Activated CD4-positive, alpha-beta T cell treated with anti-CD3 and anti-CD28 coated beads, Interleukin-2, amount 50 U/mL, for 1 hour (primary cell): ENCODE measurements at places on chromosomes 6 and 20.

DNA sequence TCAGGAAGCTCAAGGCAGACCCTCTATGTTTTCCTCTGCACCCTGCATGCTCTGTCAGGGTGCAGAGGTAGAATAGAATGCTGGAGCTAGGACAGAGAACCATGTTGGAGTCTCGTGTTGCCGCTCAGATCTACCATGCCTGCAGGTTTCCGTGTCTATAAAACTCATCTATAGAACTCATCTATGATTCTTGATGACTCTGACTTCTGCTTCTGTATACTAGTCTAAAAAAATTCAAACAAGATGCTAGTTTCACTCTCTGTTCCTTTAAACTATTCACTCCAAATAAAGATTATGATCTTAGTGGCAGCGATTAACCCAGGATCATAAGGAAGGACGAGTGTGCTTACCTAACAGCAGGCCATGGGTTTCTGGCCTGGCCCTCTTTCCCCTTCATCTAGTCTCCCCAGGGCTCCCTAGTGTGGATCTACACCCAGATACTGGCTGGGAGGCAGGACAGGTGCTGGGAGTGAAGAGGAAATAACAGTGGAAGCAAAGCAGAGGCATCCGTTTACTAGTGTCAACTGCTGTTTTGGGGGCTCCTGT is 162.7 kb upstream of the SUPT3H start:
- DNase-seq: no peak

DNA sequence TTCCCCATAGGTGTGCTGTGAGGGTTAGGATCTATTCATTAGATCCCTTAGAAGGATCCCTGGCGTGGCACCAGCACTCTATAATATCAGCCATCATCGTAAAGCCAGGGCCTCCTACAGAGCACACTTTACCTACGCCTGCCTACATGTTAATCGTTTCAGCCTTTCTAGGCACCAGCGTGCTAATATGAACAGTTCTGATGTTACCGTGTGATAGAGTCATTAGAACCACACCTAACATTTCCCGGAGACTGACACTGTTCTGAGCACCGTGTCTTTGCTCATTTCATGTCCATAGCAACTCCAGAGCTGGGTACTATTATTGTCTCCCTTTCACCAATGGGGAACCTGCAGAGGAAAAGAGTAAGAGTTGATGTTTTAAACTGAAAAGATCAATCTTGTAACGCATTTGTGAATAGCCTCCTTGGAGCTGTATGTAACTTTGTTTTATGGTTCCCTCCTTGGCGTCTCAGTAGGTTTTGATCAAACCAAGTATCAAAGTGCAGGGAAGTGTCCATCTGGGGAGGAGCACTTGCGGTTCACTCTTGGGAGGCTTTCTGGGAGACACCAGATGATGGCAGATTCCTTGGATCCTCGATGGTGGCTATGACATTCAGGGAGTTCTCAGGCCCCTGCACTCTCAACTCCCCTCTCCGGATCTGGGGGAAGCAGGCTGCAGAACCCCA is 73.8 kb upstream of the KCNG1 start:
- no peak for DNase-seq

- no peak for DNase-seq
These were observed 552.0 kb downstream of the C6orf118 start for GRCh38 chr6:164757451-164757850.

- peak; percentile 86 for DNase-seq
These were observed 52.0 kb downstream of the RPP21 start for GRCh38 chr6:30396833-30397479.

GRCh38 chr6:7933794-7934193 is 23.2 kb upstream of the TXNDC5 start:
- DNase-seq: no peak

GRCh38 chr6:149681209-149681608 is 32.7 kb upstream of the KATNA1 start:
- no peak for DNase-seq

GRCh38 chr6:3654436-3654835 is 97.1 kb downstream of the PXDC1 start:
- no peak for DNase-seq

DNA sequence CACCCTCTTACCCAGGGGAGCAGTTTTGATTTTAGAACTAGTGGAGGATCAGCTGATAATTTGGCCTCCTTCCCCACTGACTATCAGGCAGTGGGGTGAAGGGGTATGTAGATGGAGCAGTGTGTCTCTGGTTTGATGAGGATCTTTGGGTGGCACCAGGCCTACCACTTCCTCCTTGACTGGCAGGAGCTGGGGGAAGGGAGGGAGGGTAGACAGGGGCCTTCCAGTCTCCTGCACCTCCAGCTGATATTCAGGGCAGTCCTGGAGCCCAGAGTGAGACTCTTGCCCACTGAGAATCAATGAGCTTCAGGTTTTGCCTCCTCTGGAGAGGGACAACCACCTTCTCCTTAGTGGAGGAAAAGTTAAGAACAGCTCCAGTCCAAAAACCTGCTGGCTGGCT is 3.2 kb downstream of the DEF6 start:
- peak; percentile 51 for DNase-seq

DNA sequence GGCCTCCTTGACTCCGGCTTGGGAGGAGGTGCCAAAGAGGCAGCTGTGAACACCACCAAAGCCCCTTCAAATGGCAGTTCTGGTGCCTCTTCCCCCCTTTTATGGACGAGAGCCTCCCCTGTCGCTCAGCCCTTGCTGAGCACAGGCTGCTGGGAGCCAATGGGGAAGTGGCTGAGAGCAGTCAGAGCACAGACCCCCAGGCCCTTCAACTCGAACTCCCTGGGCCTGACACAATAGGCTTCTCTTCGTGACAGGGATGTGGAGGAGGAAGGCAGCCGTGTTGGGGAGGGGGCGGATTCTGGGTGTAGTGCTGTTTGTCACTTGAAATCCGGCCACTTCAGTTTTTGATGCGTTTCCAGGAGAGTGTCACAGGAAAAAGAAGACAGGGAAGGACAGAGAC is at the start of gene PDYN:
Gene PDYN (minus strand): TSS at position 73 of the 400 bp plus-strand sequence. CDS start 10,974 bp downstream, outside the sequence.
- no peak for DNase-seq

DNA sequence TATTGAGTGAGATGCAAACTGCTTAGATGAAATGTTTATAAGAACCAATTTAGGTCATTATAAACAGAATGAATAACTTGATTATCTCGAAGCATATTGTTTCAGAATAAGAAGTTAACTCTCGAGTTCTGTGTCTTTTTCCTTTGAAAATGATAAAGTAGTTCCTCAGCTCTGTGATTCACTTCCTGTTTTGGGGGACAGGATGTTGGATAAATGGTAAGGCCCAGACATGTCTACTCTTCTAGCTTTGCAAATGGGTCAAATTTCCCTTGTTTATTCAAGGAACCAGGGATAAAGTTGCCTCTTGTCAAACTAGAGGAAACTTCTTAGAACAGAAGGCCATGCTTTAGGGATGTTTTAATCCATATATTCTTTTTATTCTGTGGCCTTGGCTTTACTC is 246.9 kb downstream of the SOX4 start:
- DNase-seq: no peak

GRCh38 chr6:113676057-113676456 is 181.1 kb upstream of the MARCKS start:
- no peak for DNase-seq

DNA sequence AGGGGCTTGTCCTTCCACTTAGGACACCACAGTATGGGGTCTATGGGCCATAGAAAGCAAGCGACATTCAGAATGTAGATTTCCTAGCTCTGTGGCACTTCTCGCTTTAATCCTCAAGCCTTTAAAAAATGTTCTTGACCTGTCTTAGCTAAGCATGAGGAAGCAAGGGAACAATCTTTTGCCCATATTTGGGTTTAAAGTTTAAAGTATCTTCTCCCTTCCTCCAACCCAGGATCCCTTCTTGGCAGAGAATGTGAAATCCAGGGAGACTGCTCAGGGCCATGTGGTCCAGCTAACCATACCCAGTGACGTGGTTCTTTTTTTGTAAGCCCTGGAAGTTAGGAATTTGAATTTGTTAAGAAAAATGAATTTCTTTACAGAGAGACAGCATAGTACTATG is 289.9 kb downstream of the BTBD9 start:
- DNase-seq: no peak

DNA sequence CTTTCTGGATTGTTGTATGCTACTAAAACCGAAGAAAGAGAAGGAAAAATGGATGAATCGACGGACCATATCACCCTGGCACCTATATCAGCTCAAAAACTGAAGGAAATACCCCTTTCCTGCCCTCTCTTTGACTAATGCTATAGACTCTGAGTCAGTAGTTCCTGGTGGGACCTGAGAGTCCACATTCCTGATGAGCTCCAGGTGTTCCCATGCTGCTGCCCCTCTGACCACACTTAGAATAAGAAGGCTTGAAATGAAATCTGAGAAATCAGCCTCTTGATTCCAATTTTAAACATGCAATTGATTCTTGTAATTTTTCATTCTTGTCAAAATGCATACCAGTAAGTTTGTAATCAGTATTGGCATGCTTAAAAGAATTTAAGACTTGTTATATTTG is 75.2 kb downstream of the PRL start:
- no peak for DNase-seq

GRCh38 chr6:3382326-3383279 is 74.2 kb downstream of the SLC22A23 start:
- DNase-seq: no peak

GRCh38 chr6:40891686-40892085 is 147.3 kb downstream of the UNC5CL start:
- DNase-seq: no peak

DNA sequence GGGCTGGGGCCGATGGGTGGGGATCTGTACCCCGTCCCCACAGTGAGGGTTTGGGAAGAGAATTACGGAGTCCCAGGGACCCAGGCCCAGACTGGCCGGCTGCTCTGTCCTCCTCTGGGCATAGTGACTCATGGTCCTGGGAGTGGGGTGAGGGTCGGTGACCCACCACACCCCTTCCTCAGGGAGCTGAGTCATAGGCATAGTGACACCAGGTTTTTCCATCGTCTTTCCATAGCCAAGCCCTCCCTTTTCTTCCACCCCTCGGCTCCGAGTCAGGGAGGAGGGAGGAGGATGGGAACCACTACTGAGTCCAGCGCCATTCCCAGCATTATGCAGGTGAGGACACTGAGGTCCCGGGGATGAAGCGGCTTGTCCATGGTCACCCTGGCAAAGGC is 8.9 kb downstream of the CYP21A2 start:
- no peak for DNase-seq

DNA sequence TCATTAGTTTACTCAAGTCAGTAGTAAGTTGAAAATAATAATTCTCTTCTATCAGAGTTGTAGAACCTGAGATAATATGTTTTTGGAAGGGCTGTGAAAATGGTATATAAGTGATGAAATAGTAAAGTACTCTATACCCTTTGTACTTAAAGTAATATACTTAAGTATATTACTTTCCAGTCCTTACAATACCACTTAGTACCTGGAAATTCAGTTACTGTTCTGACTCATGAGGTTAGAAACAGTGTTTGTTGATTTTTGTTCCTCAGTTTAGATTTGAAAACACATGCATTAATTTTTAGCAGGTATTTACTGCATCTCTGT is 10.1 kb downstream of the TULP4 start:
- DNase-seq: no peak

- no peak for DNase-seq
These were observed 10.6 kb downstream of the PKHD1 start for GRCh38 chr6:52076791-52077179.

DNA sequence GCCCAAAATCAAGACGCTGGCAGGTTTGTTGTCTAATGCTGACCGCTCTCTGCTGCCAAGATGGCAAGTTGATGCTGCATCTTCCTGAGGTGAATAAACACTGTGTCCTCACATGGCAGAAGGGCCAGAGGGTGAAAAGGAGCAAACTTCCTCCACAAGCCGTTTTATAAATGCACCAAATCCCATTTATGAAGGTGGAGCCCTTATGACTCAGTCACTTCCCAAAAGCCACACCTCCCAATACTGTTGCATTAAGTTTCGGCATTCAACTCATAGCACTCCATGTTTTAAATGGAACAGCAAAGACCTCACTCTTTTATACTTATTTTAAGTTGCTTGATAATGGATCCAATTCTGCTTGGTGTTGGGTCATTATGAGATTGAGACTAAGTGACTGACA is 316.6 kb downstream of the RFPL4B start:
- no peak for DNase-seq

GRCh38 chr6:144232832-144233230 is 52.3 kb upstream of the UTRN start:
- no peak for DNase-seq

DNA sequence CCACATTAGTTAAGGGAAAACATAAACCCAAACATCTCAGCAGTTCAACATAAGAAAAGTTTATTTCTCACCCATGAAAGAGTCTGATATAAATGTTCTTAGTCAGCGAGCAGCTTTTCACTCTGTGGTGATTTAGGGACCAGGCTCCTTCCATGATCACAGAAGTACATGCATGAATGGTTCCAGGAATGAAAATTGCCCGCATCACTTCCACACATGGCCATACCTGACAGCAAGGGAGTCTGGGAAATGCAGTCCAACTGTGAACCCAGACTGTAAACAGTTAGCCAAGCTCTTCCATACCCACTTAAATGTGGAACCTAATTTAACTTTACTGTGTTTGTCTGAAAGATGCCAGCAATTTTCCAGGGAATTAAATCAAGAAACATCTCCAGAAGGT is 353.9 kb downstream of the HACE1 start:
- DNase-seq: no peak

DNA sequence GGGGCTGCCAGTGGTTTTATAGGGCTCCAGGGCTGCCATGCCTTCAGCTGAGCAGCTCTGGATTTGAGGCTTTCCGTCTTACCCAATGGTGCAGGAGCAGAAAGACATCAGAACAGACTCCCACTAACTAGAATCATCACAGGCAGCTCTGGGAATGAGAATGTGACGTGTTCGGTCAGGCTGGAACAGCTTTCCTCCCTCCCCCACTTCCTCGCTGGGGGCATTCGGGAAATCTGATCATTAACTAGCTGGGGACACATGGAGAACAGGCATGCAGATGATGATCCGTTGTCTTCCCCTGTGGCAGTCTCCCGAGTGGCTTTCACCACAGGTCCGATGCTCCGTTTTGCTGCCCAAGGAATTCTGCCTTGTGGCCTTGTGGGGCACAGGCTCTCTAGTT is 5.5 kb upstream of the MTG2 start:
- no peak for DNase-seq

DNA sequence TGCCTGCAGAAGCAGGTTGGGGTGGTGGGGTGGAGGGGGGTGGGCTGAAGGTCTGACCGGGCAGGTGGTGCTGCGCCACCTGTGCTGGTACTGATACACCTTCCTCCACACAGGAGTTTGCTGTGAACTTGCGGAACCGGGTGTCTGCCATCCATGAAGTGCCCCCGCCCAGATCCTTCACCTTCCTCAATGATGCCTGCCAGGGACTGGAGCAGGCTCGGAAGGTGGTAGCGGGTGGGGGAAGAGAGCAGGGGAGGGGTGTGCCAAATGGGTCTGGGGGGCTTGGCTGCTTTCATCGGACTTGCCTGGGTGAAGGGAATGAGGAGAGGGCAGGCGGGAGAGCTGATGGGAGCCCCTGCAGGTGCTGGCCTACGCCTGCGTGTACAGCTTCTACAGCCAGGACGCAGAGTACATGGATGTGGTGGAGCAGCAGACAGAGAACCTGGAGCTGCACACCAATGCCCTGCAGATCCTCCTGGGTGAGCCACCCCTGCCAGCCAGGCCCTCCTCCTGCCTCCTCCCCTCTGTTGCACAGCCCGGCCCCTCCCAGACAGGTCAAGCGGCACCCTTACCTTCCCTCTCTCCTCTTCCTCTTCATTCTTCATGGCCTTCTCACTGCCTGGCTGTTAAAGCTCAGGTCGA is 6.7 kb downstream of the DNPH1 start:
- DNase-seq: no peak

- DNase-seq: no peak
These were observed 94.4 kb upstream of the TNFAIP3 start for GRCh38 chr6:137772541-137773250.

GRCh38 chr6:17120019-17120418 is 18.2 kb downstream of the STMND1 start:
- DNase-seq: no peak
